ENCODE measurements at places on chromosomes 3 and 15. TPM values are rescaled to one million over a fixed set of nuclear protein-coding genes. Genes with fewer than 3 reads are reported as not detected.

GHSR gene
- not detected for total RNA-seq

TGM5 gene
- total RNA-seq, result not detected

ARGFX gene
- total RNA-seq, result not detected

DNA sequence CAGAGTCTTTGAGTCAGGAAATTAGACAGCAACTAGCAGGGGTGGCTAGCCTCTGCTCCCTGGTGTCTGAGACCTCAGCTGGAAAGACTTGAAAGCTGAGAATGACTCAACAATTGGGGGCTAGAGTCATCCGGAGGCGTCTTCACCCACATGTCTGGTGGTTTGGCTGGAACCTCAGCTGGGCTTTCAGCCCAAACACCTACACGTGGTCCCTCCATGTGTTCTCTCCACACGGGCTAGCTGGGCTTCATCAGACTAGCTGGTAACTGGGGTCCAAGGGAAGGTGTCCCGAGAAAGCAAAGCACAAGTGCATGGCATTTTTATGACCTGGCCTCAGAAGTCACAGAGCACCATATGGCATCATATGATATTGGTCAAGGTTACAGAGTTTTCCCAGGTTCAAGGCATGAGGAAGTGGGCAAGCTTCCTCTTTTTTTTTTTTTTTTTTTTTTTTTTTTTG, 19.9 kb upstream of the ABHD2 start:
- no peak for DNase-seq

DNA sequence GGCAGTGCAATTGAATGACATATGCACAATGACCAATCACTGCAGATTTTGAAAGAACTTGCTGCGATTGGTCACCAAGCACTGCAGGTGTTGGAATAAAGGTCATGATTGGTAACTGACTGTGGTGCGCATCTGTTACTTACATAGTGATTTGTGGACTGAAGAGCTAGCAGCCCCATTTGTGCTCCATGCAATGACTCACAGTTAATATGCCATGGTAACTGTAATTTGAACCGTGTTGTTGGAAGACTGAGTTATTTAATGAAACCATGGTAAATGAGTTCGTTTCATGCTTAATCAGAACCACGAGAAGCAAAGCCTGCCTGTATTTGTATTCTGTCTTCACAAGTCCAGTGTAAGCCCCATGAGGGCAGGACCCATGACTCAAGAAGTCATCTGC, 220.5 kb downstream of the TJP1 start:
- no peak for DNase-seq

GRCh38 chr15:65611888-65612615, 1.1 kb upstream of the INTS14 start:
- DNase-seq, result peak; percentile 5
